Placental pericyte (primary cell): ENCODE measurements at places on chromosomes 2 and 18. TPM values are rescaled to one million over a fixed set of nuclear protein-coding genes. Genes with fewer than 3 reads are reported as not detected.

The TWSG1 gene
- 151 and 155 TPM in 2 replicates for total RNA-seq

The OR6B2 gene
- not detected in 2 replicates for total RNA-seq

The AKAIN1 gene
- total RNA-seq = not detected in 2 replicates

The SNORC gene
- 2.0 and 2.2 TPM in 2 replicates for total RNA-seq

The GCA gene
- 1.1 and 1.8 TPM in 2 replicates for total RNA-seq

The TUBB8B gene
- not detected in 2 replicates for total RNA-seq

The ANKRD23 gene
- 1.1 and 1.3 TPM in 2 replicates for total RNA-seq

The SLC9A2 gene
- not detected in 2 replicates for total RNA-seq

The TEKT4 gene
- total RNA-seq = not detected in 2 replicates

The DCDC2C gene
- not detected in 2 replicates for total RNA-seq

The NGEF gene
- total RNA-seq = under 0.01 and 0.57 TPM in 2 replicates

The MYCN gene
- 2.1 TPM in 1 of 2 replicates, not detected in the other for total RNA-seq

The KCTD1 gene
- 11.4 and 13.9 TPM in 2 replicates for total RNA-seq

The PRKAG3 gene
- total RNA-seq = not detected in 2 replicates

The CTDP1 gene
- 29.5 TPM in 2 replicates for total RNA-seq

The STK11IP gene
- 17.5 and 21.0 TPM in 2 replicates for total RNA-seq

The TMEM37 gene
- total RNA-seq = 0.29 and 0.66 TPM in 2 replicates

The FRZB gene
- 0.14 and 0.66 TPM in 2 replicates for total RNA-seq

The UPP2 gene
- total RNA-seq = not detected in 2 replicates

The FARSB gene
- total RNA-seq = 10.3 and 31.9 TPM in 2 replicates

The MEP1B gene
- total RNA-seq = not detected in 2 replicates

The CPO gene
- not detected in 2 replicates for total RNA-seq

The LIMS3 gene
- total RNA-seq = 3.1 and 22.0 TPM in 2 replicates

The RASGRP3 gene
- total RNA-seq = 4.8 and 11.2 TPM in 2 replicates

The MEMO1 gene
- 25.8 and 50.5 TPM in 2 replicates for total RNA-seq

The SCYGR7 gene
- not detected in 2 replicates for total RNA-seq

The FBXO41 gene
- total RNA-seq = 1.4 and 1.5 TPM in 2 replicates
